ENCODE measurements at places on chromosomes 3 and 15. TPM values are rescaled to one million over a fixed set of nuclear protein-coding genes. Genes with fewer than 3 reads are reported as not detected.
A peak's percentile ranks its signal among the peaks of the same experiment; 100 is the strongest.

- peak overlapping the region; percentile 72 for H3K27ac ChIP-seq
- no peak overlapping the region for H3K4me3 ChIP-seq
- no peaks in the 10 kb centered on the region for H3K27me3 ChIP-seq
- H3K36me3 ChIP-seq, result peaks cover 13% of the 10 kb centered on the region
- no peak for DNase-seq
Measured at GRCh38 chr3:101722394-101723173, 1.8 kb upstream of the CEP97 start.

The PCYT1A gene
- 62.3 TPM for total RNA-seq

DNA sequence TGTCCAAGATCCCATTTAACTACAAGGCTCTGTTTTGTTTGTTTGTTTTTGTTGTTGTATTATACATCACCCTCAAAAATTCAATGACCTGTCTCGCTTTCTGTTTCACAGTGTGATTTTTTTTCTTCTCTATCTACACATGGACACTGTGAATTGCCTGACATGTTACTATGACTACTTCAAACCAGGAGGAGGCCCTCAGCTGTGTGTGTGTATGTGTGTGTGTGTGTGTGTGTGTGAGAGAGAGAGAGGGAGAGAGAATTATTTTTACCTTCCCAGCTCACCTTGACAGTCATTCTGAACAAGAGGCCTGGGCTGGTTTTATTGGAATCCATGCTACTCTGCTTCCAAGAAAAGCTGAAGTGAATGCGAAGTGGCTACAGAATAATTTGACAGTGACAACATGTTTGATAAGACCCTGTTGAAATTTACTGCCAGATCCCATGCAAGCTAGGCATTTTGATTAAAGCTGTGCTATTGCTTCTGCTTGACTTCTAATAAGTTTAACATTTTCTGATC is 841.4 kb downstream of the NSUN3 start:
- H3K4me3 ChIP-seq, result no peak overlapping the region
- no peaks in the 10 kb centered on the region for H3K36me3 ChIP-seq
- H3K27ac ChIP-seq, result no peak overlapping the region

DNA sequence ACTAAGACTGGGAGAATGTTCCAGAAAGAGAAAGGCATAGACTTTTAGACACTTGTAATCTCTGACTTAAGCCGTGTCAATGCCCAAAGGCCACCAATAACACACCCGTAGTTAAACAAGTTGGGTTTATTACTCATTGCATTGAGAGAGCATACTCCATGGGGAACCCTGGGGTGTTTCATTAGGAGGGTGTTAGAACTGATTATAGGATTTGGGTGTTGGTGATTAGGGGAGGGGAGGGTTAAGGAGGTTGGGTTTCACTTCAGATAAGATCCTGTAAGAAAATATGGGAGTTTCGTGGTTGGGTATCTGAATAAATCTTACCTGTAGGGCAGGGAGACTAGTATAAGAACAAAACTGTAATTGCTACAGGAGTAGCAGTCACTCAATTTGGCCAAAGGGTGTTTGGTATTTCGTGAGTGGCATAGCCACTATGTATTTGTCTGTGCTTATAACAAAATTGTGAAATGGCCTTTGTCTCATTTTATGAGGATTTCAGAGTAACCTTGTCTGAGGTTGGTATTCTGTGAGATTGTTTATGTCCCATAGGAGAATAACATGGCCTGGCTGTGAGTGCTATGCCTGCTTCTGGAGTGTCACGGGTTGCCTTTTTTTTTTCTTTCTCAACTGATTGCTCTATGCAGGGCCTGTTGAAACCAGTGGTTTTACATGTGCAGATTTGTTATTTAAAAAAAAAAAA is 2.9 kb downstream of the HACD3 start:
- H3K27me3 ChIP-seq, result no peaks in the 10 kb centered on the region
- H3K4me3 ChIP-seq, result peak overlapping the region; percentile 95
- DNase-seq, result no peak
- H3K36me3 ChIP-seq, result no peaks in the 10 kb centered on the region
- H3K4me1 ChIP-seq, result peaks cover 27% of the 10 kb centered on the region

DNA sequence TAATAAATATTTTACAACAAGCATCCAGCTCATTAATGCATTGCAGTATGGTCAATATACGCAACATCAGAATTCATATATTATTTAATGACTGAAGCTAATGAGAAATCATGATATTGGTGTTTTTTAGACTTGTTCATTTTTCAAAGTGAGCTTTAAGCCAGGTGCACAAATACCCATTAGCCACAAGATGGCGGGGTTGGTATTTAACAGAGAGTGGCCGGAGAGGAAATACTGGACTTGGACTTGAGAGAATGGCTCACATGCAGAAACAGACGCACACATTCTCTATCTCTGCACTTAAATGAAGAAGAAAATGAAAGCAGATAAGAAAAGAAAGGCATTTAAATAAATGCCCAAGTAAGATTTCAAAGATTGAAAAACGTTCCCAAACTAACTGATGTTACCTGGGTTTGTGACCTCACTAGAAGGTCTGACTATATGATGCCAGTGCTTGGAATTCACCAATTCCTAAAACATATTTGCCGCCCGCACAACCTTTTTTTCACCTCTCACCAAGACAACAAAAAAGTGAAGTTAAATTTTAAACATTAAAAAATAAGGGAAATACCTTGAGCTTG is 21.2 kb upstream of the CRBN start:
- no peak overlapping the region for H3K27ac ChIP-seq
- H3K36me3 ChIP-seq, result no peaks in the 10 kb centered on the region
- peak; percentile 68 for DNase-seq
- H3K4me3 ChIP-seq, result no peak overlapping the region
- peaks cover 14% of the 10 kb centered on the region for H3K27me3 ChIP-seq

The CCR3 gene
- total RNA-seq, result not detected

DNA sequence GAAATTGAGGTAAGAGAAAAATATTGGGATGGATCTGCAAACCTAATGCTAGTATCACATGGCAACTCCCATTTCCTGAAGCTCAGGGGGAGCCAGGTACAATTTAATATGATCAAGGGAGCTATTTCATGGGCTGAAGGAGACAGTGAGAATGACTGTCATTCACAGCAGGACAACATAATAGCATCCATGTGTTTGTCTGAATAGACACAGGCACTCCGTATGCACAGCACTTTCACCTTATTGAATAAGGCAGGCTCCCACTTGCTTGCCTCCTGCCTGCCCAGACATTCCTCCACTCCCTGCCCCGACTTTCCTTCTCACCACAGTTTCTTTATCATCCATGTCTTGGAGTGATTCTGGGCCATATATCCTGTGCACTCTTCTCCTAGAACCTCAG is 156.6 kb upstream of the SLC24A5 start:
- no peaks in the 10 kb centered on the region for H3K27me3 ChIP-seq
- H3K36me3 ChIP-seq, result no peaks in the 10 kb centered on the region
- peak; percentile 73 for DNase-seq
- H3K4me3 ChIP-seq, result no peak overlapping the region
- H3K27ac ChIP-seq, result no peak overlapping the region

GRCh38 chr3:65331730-65332129 is 643.9 kb upstream of the ADAMTS9 start:
- no peak for DNase-seq
- H3K27me3 ChIP-seq, result no peaks in the 10 kb centered on the region
- no peaks in the 10 kb centered on the region for H3K36me3 ChIP-seq
- no peak overlapping the region for H3K4me3 ChIP-seq

DNA sequence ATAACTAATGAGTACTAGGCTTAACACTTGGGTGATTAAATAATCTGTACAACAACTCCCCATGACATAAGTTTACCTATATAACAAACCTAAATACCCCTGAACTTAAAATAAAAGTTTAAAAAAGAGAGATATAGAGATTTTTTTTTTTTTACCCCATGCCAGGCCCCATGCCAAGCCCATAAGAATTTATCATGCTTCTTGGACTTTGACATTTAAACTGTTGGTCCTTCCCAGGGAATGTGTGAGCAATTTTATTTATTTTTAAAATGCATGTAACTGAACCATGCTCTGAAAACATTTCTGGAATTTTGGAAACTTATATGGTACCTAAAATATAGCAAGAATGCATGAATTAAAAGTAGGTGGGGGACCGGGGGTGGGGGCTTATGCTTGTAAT is 26.3 kb downstream of the KLHL6 start:
- H3K4me3 ChIP-seq, result no peak overlapping the region
- no peaks in the 10 kb centered on the region for H3K4me1 ChIP-seq
- H3K27me3 ChIP-seq, result peaks cover 15% of the 10 kb centered on the region
- H3K27ac ChIP-seq, result no peak overlapping the region

The APOD gene
- 0.50 TPM for total RNA-seq

The FSIP1 gene
- 0.70 TPM for total RNA-seq

- H3K27ac ChIP-seq, result no peak overlapping the region
- no peak for DNase-seq
- no peak overlapping the region for H3K4me3 ChIP-seq
- no peaks in the 10 kb centered on the region for H3K4me1 ChIP-seq
Measured at GRCh38 chr3:39519554-39520288, 52.2 kb downstream of the MOBP start.

- no peak for DNase-seq
- H3K27ac ChIP-seq, result no peak overlapping the region
- H3K4me1 ChIP-seq, result no peaks in the 10 kb centered on the region
- H3K36me3 ChIP-seq, result no peaks in the 10 kb centered on the region
Measured at GRCh38 chr3:31848163-31848818, 132.8 kb downstream of the OSBPL10 start.

DNA sequence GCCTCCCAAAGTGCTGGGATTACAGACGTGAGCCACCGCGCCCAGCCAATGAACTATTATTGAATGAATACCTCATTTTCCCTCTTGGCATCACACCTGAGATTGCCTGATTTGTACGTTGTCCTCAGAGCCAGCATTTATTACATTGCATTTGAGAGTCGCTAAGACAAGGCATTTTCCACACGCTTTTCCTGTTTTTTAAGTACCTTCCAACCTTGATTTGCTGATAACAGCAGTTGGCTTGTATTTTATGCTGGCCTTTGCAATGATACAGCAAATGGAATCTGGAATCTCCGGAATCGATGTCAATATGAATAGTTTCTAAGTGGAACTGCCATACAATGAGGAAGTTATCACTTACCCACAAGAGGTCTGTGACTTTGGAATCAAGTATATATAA is 15.7 kb upstream of the CNBP start:
- no peaks in the 10 kb centered on the region for H3K27me3 ChIP-seq
- H3K27ac ChIP-seq, result no peak overlapping the region
- no peaks in the 10 kb centered on the region for H3K36me3 ChIP-seq
- no peak for DNase-seq
- no peaks in the 10 kb centered on the region for H3K4me1 ChIP-seq

DNA sequence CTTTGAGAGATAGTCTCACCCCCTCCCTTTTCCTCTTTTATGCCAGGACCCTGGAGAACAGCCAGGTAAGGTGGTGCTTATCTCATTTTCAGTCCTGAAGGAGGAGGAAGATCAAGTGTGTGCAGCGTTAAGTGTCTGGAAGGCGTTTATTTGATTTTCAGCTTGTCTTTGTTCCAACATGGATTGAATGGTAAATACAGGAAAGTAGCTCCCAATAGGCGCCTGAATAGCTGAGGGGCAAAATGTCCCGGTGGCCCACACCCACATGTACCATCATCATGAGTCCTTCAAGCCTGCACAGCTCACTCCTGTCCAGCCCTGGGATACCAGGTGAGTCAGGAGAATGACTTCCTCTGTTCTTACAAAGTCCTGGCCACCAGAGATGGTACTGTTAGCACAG is 73.5 kb downstream of the CEMIP start:
- H3K27me3 ChIP-seq, result no peaks in the 10 kb centered on the region
- no peak for DNase-seq
- H3K36me3 ChIP-seq, result no peaks in the 10 kb centered on the region
- H3K4me3 ChIP-seq, result no peak overlapping the region
- no peak overlapping the region for H3K27ac ChIP-seq
- H3K4me1 ChIP-seq, result no peaks in the 10 kb centered on the region

DNA sequence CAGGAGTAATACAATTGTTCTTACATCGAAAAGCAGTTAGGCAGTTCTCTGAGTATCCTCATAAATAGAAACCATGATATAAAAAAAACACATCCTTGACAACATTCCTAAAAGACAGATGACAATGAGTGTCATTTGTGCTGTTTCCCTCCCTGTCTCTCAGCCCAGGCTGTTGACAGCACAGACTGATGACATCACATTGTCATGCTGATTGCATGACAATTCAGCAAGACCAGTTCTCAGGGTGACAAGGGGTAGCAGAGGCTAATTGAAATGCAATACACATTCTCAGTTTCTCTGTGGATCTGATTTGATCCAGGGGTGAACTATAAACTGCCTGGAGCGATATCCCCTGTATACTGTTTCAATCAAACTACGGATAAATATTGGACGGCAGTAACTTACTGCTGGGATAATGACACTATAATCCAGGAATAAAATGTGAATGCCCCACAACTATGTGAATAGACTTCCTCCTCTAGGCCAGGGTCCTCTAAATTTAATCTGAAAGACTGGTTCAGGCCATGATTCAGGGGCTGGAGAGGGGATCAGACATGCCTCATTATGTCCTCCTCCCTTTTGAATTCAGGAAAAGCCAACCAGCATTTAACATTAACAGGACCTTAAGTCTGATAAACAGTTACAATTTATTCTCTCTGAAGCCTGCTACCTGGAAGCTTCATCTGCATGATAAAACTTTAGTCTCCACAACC is 16.7 kb upstream of the EIF1B start:
- no peaks in the 10 kb centered on the region for H3K36me3 ChIP-seq
- no peak overlapping the region for H3K4me3 ChIP-seq
- no peaks in the 10 kb centered on the region for H3K27me3 ChIP-seq

- no peaks in the 10 kb centered on the region for H3K36me3 ChIP-seq
- no peaks in the 10 kb centered on the region for H3K27me3 ChIP-seq
- no peak overlapping the region for H3K27ac ChIP-seq
- peak; percentile 65 for DNase-seq
- peaks cover 35% of the 10 kb centered on the region for H3K4me1 ChIP-seq
Measured at GRCh38 chr3:30342318-30343060, 263.9 kb upstream of the TGFBR2 start.

DNA sequence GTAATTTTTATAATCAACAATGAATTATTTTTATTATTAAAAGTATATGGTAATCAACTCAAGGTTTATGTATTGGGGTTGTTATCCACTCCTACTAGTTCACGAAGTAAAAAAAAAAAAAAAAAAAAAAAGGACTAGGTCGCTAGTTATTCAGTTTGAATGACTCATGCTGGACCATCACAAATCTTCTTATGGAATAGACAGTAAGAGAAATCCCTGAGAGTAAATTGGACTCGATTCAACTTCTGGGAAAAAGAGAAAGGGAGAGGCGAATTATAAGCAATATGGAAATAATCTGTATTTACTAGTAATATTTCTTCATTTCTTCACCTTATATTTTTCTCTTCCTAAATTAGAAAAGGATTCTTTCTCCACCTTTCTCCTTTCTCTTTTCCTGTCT is 2.0 kb downstream of the MYEF2 start:
- DNase-seq, result peak; percentile 61
- H3K27me3 ChIP-seq, result no peaks in the 10 kb centered on the region
- H3K4me1 ChIP-seq, result peaks cover 11% of the 10 kb centered on the region
- no peaks in the 10 kb centered on the region for H3K36me3 ChIP-seq

The APPL1 gene
- 20.7 TPM for total RNA-seq

- no peak overlapping the region for H3K27ac ChIP-seq
- H3K4me1 ChIP-seq, result no peaks in the 10 kb centered on the region
- H3K27me3 ChIP-seq, result no peaks in the 10 kb centered on the region
- peaks cover 6% of the 10 kb centered on the region for H3K36me3 ChIP-seq
Measured at GRCh38 chr15:34358367-34358766, 8.6 kb downstream of the LPCAT4 start.

- H3K4me1 ChIP-seq, result peaks cover 17% of the 10 kb centered on the region
- H3K27ac ChIP-seq, result no peak overlapping the region
- H3K27me3 ChIP-seq, result no peaks in the 10 kb centered on the region
- no peak for DNase-seq
- no peak overlapping the region for H3K4me3 ChIP-seq
- peaks cover 23% of the 10 kb centered on the region for H3K36me3 ChIP-seq
Measured at GRCh38 chr3:27423463-27423862, 54.3 kb upstream of the NEK10 start.

GRCh38 chr15:91146728-91147127 is 46.7 kb downstream of the SV2B start:
- DNase-seq, result no peak
- H3K4me1 ChIP-seq, result no peaks in the 10 kb centered on the region
- H3K4me3 ChIP-seq, result no peak overlapping the region
- H3K27ac ChIP-seq, result no peak overlapping the region
- H3K36me3 ChIP-seq, result no peaks in the 10 kb centered on the region
